Endothelial cell of umbilical vein (primary cell): ENCODE measurements at places on chromosomes 2 and 18. TPM values are rescaled to one million over a fixed set of nuclear protein-coding genes. Genes with fewer than 3 reads are reported as not detected.

Gene NFATC1
- total RNA-seq = 26.8 and 30.0 TPM in 2 replicates

Gene CCDC85A
- total RNA-seq = 10.4 and 16.9 TPM in 2 replicates

Gene IL1B
- not detected in 2 replicates for total RNA-seq

Gene CYTIP
- total RNA-seq = not detected in 2 replicates
